ENCODE measurements at places on chromosomes 7 and 10.

GRCh38 chr7:35256256-35257175, 2.6 kb upstream of the TBX20 start:
- DNase-seq = no peak

- DNase-seq = no peak
Observed at GRCh38 chr10:86798025-86798424, 41.6 kb downstream of the BMPR1A start.

GRCh38 chr10:91271886-91272285, 51.4 kb downstream of the PCGF5 start:
- DNase-seq = no peak

DNA sequence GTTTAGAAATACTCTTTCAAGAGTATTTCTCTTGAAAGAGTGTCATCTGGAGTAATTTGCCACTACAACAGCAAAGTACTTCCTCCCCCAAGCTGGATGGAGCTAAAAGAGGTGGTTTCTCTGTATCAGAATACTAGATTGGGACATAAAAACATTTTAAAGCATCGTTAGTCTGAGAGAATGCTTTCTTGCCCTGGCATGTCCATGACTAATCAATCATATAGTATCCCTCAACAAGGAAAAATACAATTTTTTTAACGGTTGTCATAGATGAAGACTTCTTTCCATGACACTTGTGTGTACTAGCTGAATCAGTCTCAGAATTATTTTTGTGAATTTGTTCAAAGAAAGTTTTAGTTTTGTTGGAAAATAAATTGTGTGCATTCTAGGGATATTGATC, 237.9 kb downstream of the NEBL start:
- DNase-seq = no peak

DNA sequence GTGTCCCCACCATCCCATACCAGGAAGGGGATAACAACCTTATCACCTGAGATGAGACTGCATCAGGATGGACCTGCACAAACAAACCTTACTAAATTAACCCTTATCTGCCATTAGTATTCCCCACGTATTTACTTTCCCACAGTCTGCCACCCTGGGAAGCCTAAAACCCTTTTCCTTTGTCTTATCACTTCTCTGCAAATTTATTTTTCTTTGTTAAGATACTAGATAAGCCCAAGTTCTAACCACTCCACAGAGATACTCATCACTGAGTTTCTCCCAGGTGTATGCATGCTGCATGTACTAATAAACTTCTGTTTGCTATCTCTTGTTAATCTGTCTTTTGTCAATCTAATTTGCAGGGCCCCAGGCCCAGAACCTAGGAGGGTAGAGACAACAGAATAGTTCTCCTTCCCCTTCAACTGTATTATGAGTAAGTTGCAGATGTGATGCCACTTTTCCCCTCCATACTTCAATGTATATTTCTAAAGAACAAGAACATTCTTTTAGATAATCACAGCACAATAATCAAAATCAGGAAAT, 66.0 kb downstream of the ELMO1 start:
- DNase-seq = no peak

DNA sequence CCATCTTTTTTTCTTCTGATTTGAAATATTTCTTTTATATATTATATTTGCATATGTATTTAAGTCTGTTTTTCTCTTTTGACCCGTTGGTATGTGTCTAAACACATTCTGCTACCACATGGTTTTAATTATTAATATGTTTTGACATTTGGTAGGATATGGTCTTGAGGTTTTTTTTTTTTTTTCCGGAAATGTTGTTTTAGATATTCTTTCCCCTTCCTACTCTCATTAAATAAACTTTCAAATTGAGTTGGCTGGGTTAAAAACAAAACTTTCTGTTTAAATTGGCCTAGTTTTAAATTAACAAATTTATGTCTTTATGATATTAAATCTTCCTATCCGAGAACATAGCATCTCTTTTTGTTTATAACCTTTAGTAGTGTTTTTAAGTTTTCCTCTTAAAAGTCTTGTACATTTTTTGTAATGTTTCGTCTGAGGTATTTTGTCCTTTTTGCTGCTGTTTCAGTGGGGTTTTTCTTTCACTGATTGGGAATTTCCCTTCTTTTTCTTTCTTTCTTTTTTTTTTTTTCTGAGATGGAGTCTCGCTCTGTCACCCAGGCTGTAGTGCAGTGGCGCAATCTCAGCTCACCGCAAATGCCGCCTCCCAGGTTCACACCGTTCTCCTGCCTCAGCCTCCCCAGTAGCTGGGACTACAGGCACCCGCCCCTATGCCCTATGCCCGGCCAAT, 25.4 kb downstream of the STAM start:
- no peak for DNase-seq

DNA sequence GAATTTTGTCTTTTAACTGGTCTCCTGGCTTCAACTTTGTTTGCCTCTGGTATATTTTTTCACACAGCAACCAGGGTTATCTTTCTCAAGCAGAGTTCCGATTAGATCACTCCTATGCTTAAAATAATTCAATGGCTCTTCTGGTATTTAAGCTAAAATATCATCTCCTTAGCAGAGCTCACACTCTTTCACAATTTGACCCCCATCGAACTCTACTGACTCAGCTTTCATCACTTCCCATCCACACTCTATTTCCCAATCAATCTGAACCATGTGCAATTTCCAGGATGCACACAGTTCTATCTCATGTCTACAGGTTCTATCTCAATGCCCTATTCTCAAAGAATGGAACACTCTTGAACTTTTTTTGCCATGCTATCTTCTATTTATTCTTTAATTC, 809.5 kb downstream of the GRID1 start:
- DNase-seq = no peak

Data from D721Med (cell line).